Activated T-cell treated with anti-CD3 and anti-CD28 coated beads, Interleukin-2, amount 50 U/mL, for 72 hours (primary cell): ENCODE measurements at places on chromosomes 7 and 10.

GRCh38 chr10:118045837-118046394 lies 825 bp downstream of the RAB11FIP2 start:
- peak overlapping the region; percentile 93 for H3K27ac ChIP-seq
- H3K4me1 ChIP-seq, result peaks cover 46% of the 10 kb centered on the region
- peak overlapping the region; percentile 98 for H3K4me3 ChIP-seq
- no peaks in the 10 kb centered on the region for H3K27me3 ChIP-seq

DNA sequence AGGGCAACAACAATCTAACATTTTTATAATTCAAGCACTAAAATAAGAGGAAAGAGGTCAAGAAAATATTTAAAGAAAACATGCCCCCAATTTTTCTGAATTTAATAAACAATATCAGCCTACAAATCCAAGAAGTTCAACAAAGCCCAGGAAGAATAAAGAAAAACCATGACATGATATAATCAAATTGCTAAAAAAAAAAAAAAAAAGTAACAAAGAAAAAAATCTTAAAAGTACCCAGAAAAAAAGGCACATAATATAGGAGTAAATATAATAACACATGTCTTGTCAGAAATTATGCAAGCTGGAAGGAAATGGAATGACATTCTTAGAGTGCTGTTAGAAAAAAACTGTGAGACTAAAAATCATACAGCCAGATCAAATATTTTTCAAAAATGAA lies 151.4 kb downstream of the IMMP2L start:
- DNase-seq, result no peak
- no peak overlapping the region for H3K27ac ChIP-seq
- no peaks in the 10 kb centered on the region for H3K27me3 ChIP-seq
- H3K4me1 ChIP-seq, result peaks cover 9% of the 10 kb centered on the region

GRCh38 chr10:131658476-131659110 lies 242.2 kb upstream of the PPP2R2D start:
- no peak overlapping the region for H3K4me3 ChIP-seq
- no peak for DNase-seq
- no peaks in the 10 kb centered on the region for H3K36me3 ChIP-seq
- H3K4me1 ChIP-seq, result no peaks in the 10 kb centered on the region

DNA sequence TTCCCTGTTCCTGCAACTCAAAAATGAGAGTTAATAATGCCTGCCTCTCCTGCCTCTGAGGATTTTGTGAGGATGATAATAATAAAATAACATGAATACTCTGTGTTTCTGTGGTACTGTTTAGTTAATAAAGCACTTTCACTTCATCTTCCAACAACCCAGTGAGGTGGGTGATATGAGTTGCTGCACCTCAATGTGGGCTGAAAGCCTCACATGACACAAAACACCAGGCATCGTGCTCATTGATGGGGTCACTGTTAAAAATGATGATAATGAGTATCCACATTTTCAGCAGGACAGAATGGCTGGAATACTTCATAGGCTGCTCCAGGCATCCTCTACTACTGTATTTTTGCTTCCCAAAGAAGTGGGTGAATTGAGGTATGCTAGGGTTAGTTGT lies 222.8 kb upstream of the NRP1 start:
- no peak overlapping the region for H3K27ac ChIP-seq
- H3K36me3 ChIP-seq, result no peaks in the 10 kb centered on the region
- peaks cover 5% of the 10 kb centered on the region for H3K4me1 ChIP-seq
- H3K27me3 ChIP-seq, result peaks cover 44% of the 10 kb centered on the region
- H3K4me3 ChIP-seq, result no peak overlapping the region
